ENCODE measurements at places on chromosomes 16 and 17.

DNA sequence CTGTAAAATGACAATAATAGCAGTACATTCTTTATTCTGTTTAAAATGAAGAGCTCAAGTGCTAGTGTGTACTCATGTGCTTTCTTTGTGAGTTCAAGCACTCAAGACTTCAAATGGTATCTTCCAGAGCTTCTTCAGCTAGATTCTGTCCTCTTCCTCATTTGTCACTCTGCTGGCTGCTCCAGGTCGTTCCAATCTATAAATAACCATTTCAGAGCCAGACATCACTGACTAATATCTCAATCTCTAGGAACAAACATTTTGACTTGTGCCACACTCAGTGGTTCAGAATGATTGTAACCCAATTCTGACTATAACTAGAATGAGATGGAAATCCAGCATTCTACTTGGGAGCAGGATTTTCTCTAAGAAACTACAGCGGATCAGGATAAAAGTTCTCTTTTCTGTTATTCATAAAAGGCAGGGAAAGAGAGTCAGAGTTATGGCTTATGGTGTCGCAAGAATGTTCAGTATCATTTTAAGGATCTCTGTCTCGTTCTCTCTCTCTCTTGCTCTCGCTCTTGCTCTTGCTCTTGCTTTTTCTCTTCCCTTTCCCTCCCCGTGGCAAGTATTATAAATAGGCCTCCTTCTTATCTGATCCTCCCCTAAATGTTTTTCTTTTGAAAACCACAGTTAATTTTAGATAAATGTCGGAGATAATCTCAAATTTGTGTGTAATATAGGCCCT lies 116.3 kb upstream of the MAF start:
- no peak for DNase-seq

DNA sequence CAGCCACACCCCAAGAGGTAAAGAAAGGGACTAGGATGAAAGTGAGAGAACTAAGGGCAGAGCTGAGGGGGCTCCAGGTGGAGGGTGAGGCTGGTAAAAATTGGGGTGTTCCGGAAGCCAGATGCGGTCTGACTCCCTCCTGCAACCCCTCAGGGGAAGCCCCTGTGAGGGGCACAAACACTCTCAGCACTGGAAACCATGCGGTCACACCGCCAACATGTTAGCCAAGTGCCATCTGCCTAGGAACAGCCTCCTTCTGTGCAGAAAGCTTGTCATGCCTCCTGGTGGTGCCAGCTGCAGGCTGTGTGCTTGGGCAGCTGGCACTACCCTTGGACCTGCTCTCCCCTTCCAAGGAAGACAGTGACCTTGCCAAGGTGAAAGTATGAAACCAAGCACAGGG lies 83.5 kb upstream of the RPL38 start:
- DNase-seq: no peak

DNA sequence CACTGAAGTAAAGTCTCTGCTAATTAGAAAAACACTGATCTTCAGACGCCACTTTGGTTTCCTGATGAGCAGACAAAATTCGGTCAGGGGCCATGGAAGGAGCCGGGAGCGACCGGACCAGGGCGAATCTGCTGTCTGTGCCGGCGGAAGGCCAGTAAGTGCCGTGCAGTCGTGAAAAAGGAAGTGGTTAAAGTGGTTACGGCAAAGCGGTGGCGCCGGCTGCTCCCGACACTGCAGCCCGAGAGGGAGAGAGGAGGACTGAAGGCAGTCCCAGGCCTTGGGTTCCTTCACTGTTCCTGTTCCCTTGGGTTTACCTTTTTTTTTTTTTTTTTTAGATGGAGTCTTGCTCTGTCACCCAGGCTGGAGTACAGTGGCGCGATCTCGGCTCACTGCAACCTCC lies 17.3 kb upstream of the HEXD start:
- DNase-seq: peak; percentile 40

GRCh38 chr17:78271419-78272170 lies 40.2 kb downstream of the TMEM235 start:
- no peak for DNase-seq

DNA sequence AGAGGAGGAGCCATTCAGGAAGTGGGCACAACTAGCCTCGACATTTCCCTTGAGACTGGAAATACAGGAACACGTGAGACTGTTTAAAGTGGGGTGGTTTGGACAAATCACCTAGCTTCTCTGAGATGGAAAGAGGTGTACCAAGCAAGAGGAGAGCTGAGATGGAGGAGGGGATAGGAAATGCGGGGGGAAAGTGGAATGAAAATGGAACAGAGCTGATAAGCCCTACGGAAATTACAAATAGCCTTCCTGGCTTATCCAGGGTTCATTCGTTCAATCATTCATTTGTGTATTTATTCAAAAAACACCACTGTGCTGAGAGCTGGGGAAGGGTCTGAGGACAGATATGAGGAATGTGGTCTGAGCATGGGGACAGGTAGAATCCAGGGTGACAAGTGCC lies 64.1 kb downstream of the ASIC2 start:
- DNase-seq: no peak

GRCh38 chr17:8151641-8152111 lies 528 bp downstream of the PER1 start:
- DNase-seq: no peak

GRCh38 chr16:77705351-77705750 lies 17.0 kb upstream of the NUDT7 start:
- no peak for DNase-seq

DNA sequence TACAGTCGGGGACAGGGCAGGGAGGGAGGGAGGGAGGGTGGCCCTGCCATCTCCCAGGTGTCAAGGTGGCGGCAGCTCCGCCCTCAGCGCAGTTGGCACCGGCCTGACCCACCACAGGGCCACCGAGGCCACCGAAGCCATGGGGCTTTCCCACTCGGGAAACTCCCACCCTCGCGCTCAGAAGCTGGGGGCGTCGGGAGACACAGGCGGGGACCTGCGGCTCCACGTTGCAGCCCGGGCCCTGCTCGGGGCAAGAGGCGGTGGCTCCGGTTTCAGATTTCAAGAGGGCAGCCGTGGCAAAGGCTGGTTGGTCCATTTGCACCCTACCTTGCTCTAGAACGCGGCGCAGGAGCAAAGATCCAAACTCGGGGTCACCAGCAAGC lies 544 bp downstream of the CYB561 start:
- DNase-seq: peak; percentile 62

- no peak for DNase-seq
Measured at GRCh38 chr16:9053006-9053601, 38.3 kb upstream of the HAPSTR1 start.

DNA sequence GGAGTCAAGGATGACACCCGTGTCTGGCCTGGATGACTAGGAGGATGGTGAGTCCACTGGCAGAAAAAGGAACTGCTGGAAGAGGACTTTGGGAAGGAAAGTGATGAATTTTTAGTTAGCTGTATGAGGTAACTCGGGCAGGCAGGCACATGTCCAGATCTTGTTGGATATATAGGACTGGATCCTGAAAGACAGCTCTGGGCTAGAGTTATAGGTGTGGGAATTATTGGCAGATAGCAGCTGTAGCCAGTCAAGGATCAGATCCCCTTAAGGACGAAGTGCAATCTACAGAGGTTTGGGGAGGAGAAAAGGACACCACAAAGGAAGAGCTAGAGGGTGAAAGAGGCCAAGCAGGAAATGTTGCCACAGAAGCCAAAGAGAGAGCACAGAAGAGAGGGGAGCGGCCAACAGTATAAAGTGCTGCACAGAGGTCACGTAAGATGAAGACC lies 10.1 kb downstream of the CYB5D1 start:
- DNase-seq: no peak

- no peak for DNase-seq
Measured at GRCh38 chr17:72142614-72143013, 21.8 kb downstream of the SOX9 start.

GRCh38 chr17:7854078-7854777 lies 638 bp upstream of the TMEM88 start:
- no peak for DNase-seq

DNA sequence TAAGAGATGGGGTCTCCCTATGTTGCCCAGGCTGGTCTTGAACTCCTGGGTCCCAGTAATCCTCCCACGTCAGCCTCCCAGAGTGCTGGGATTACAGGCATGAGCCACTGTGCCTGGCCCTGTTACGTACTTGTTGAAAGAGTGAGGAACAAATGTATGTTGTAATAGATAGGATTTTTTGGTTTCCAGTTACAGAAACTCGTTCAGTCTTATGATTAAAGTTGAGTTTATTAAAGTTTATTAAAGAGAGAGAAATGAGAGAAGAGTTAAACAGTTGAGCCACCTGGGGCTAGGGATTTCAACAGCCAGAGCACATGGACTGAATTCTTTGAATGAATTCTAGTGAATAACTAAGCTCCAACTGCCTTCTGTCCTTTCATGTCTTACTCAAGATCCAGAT lies 3.7 kb downstream of the TADA2A start:
- DNase-seq: no peak

GRCh38 chr16:67284699-67285646 lies 5.6 kb downstream of the PLEKHG4 start:
- DNase-seq: no peak

- no peak for DNase-seq
Measured at GRCh38 chr16:2226245-2226793, 2.9 kb downstream of the E4F1 start.

DNA sequence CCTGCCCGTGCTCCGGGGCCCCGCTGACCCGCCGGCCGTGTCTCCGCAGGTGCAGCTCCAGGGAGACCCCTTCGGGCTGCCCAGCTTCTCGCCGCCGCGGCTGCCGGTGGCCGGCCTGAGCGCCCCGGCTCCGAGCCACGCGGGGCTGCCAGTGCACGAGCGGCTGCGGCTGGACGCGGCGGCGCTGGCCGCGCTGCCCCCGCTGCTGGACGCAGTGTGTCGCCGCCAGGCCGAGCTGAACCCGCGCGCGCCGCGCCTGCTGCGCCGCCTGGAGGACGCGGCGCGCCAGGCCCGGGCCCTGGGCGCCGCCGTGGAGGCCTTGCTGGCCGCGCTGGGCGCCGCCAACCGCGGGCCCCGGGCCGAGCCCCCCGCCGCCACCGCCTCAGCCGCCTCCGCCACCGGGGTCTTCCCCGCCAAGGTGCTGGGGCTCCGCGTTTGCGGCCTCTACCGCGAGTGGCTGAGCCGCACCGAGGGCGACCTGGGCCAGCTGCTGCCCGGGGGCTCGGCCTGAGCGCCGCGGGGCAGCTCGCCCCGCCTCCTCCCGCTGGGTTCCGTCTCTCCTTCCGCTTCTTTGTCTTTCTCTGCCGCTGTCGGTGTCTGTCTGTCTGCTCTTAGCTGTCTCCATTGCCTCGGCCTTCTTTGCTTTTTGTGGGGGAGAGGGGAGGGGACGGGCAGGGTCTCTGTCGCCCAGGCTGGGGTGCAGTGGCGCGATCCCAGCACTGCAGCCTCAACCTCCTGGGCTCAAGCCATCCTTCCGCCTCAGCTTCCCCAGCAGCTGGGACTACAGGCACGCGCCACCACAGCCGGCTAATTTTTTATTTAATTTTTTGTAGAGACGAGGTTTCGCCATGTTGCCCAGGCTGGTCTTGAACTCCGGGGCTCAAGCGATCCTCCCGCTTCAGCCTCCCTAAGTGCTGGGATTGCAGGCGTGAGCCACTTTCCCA lies 5.9 kb downstream of the CTF1 start:
- no peak for DNase-seq

- no peak for DNase-seq
Measured at GRCh38 chr16:53052519-53053501, at the start of gene CHD9NB. Gene CHD9NB (minus strand): TSS chr16:53052897. CDS start chr16:53044158, 8,739 bp downstream.

- DNase-seq: no peak
Measured at GRCh38 chr16:2664574-2664982, 17.7 kb upstream of the KCTD5 start.

GRCh38 chr16:31367853-31368252 lies 12.9 kb downstream of the ITGAX start:
- no peak for DNase-seq

- peak; percentile 55 for DNase-seq
Measured at GRCh38 chr17:74368341-74369081, 1.2 kb downstream of the GPR142 start.

DNA sequence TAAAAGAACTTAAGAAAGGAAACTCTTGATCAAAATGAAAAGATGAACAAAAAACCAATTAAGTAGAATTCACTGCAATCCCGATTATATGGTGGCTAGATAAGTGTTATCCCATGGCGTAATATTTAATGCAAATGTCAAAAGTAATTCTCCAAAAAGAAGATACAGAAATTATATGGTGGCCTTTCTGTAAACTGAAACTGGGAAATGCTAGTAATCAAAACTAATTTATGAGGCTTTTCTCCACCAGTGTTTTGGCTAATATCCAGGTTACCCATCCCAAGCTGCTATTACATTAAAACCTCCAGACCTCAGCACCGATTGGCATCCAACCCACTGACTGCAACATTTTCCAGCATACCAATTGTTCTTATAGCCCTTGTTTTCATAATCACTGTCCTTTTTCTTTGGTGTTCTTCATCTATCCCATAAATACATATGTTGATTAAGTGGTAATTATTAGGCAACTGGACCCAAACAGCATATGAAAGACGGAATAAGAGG lies 77.2 kb upstream of the TNRC6A start:
- DNase-seq: no peak

DNA sequence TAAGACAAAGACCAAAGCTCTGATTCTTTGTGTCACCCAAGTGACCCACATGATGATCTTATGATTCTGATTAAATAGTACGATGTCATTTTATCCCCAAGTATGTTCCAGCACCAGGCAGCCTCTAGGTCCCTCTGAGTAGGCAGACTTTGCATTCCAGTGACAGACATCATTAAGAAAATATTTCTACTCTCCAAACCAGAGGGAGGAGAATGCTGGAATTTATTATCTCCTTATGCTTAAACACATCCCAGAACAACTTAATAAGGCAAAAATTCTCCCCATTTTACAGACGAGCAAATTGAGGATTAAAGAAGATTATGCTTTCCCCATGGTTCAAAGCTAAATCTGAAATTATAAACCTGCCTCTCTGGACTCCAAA lies 192.8 kb upstream of the CDH11 start:
- no peak for DNase-seq

- no peak for DNase-seq
Measured at GRCh38 chr16:85205747-85206471, 93.6 kb upstream of the CIBAR2 start.

DNA sequence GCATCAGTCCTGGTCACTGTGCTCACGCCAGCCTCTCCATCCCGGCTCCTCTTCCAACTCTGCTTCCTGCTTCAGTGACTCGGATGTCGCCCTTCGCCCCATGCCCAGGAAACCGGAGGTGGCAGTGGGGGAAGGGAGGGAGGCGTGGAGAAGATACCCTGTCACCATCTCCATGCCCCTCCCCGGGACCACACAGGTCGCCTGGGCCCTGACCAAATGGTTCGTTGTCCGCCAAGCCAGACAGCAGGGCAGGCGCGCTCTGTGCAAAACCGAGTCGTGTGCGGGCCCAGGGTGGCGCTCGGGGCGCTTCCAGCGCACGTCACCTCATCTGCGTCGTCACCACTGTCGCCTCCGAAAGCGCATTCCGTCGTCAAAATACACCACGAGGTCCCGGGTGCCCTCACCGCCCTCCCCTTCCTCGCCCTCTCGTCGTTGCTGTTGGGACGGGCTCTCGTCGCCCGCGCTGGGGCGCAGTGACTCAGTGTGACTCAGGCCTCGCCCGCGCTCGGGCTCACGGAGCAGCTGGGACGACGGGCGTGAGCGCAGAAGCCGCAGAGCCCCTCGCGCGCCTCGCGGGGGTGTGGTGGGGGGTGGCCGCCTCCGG lies 39.2 kb downstream of the ZNF778 start:
- DNase-seq: peak; percentile 75
